ENCODE measurements at places on chromosomes 3 and 15.

DNA sequence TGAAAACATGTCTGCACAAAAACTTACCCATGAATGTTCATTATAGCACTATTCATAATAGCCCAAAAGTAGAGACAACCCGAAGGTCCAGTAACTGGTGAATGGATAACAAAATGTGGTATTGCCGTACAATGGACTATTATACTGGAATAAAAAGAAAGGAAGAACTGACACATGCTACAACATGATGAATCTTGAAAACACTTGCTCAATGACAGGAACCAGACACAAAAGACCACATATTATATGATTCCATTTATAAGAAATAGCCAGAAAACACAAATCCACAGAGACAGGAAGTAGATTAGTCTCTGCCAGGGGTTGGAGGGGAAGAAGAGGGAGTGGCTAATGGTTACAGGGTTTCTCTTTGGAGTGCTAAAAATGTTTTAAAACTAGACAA is 18.3 kb downstream of the SHC4 start:
- DNase-seq: no peak

DNA sequence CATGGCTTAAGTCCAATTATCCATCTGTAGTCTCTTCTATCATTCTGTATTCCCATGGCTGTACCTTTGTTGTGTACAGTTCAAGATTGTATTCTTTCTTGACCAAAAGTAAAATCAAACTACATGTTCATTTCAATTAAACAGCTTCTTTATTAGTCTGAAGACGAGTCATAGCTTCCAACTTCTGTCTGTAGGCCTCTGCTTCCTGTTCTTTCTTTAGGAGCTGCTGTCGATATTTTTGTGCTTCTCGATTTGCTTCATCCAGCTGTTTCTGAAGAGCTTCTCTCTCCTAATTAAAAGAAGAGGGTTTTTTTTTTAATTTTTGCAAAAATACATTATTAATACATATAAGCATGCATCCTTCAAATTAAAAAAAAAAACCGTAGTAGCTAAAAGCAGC is 13.0 kb upstream of the HDC start:
- no peak for DNase-seq

DNA sequence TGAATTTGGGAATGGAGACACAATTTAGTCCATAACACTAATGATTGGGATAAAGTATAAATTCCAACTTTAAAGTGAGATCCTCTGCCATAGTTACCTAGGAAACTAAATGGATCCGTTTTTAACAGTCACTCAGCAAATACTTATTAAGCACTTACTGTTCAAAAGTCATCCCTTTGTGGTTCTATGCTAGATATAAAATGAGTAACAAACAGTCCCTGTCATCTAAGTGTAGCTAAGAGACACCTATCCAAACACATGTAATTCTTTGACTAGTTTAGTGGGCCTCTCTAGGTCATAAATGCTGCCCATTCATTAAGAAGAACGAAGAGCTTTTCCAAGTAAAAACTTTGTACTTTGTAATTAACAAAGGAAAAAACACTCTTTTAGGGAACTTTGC is 244.2 kb upstream of the CDIN1 start:
- no peak for DNase-seq

- no peak for DNase-seq
These were observed 21.7 kb upstream of the CCDC39 start for GRCh38 chr3:180700941-180701340.

GRCh38 chr3:52172262-52172757 is 18.1 kb upstream of the POC1A start:
- DNase-seq: no peak

GRCh38 chr15:77454951-77455350 is 34.3 kb downstream of the HMG20A start:
- no peak for DNase-seq

DNA sequence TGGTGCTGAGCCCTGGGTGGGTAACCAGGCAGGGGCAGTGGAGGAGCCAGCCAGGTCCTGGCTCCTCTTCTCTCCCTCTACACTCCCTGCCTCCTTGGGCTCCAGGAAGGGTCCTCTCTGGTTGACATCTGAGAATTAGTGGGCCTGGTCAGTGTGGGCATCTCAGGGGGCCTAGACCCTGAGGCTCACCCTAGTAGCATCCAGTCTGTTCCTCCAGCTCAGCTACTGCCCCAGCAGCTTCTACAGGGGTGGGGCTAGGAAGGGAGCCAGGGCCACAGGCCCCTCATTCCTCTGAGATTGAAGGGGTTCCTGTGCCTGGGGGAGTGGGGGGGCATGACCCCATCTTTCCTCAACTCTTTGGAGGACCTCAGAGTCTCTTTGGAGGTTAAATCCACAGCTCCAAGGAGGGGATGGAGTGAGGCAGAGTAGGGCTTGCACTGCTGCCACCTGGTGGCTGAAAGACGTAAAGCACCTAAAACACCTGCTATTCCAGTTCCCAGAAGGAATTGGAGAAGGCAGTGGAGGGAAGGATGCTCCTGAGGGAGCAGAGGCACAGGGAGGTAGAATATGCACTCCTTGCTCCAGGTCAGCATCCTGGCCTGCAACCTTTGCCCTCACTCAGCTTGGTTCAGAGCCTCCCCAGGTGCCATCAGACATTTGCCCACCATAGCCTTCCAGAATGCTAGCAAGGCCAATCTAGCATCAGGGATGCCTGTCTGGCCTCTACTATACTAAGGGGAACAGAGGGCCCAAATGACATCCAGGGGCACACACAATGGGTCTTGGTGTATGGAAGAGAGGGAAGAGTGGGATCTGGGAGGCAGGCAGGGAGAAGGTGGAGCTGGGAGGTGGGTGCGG is 25.1 kb downstream of the C3orf18 start:
- peak; percentile 47 for DNase-seq

GRCh38 chr15:71259866-71260265 is 144.6 kb downstream of the THSD4 start:
- no peak for DNase-seq

DNA sequence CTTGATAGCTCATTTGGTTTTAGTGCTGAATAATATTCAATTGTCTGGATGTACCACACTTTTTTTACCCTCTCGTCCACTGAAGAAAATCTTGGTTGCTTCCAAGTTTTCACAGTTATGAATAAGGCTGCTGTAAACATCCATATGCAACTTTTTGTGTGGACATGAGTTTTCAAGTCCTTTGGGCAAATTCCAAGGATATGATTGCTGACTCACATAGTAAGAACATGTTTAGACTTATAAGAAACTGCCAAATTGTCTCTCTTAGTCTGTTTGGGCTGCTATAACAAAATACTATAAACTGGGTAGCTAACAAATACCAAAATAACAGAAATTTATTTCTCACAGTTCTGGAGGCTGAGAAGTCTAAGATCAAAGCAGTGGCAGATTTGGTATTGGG is 59.5 kb upstream of the TNFSF10 start:
- DNase-seq: no peak

- DNase-seq: no peak
These were observed 40.7 kb downstream of the TNIK start for GRCh38 chr3:171419457-171419856.

All from stimulated activated CD4-positive, alpha-beta T cell treated with anti-CD3 and anti-CD28 coated beads, Interleukin-1b, Interleukin-23, amount 100 ng/mL, for 4 hours (primary cell).